ENCODE measurements at places on chromosomes 2 and 18. TPM values are rescaled to one million over a fixed set of nuclear protein-coding genes. Genes with fewer than 3 reads are reported as not detected.

GRCh38 chr18:52244658-52245057, 95.3 kb upstream of the DCC start:
- no peak for DNase-seq

VAMP8 gene
- total RNA-seq: 131 TPM

SDC1 gene
- 0.19 TPM for total RNA-seq

TM4SF20 gene
- total RNA-seq: not detected

Data from activated CD4-positive, alpha-beta T cell treated with anti-CD3 and anti-CD28 coated beads, Interleukin-2, amount 10 ng/mL, durations not matched to agents 7 days and 5 days (primary cell).